HuH-7.5 (cell line): ENCODE measurements at places on chromosomes 5 and 9.

GRCh38 chr9:36734737-36735136, 162.0 kb downstream of the MELK start:
- no peak for DNase-seq

DNA sequence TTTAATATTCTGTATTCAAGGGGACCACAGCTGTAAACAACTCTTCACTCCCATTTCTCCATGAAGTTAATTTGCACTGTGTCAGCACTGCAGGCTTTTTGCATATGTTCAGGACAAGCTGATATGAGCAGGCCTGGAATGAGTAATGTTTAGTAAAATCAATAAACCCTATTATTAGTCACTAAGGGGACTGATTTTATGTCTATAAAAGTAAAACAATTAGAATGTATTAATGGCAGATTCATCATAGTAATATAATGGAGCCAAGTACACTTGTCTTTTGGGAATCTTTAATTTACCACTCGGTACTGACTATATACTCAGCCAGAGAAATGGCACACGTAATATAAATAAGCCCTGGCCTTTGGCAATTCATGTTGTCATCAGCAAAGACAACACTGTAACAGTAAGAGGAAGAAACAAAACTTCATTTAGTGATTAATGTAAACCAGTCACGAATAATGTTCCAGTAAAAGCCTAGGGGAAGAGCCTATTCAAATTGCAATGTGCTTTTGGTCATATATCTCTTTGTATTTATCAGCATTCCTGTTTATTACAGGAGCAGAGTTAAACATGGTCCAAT, 111.6 kb downstream of the ZNF608 start:
- DNase-seq, result no peak

GRCh38 chr5:159915904-159916840, at the start of gene ADRA1B:
Gene ADRA1B (plus strand): TSS chr5:159916482. CDS start chr5:159916906, 424 bp downstream.
- peak; percentile 54 for DNase-seq

DNA sequence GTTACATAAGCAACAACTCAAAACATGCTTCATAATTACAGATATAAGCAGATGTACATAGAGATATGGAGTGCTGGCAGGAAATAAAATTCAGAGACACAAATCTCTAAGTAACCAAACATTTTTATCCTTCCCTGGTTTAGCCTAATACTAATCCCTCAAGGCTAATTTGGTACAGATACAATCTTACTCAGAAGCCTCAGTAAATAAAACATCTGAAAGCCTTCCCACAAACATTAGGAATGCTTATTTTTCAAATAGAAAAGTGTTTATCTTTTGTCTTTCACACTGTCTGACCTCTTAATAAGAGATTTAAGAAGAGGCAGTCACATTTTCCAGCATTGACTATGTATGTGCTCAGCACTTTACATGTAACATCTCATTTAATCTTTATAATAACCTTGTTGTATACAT, 399.4 kb downstream of the ARRDC3 start:
- no peak for DNase-seq

- no peak for DNase-seq
Observed at GRCh38 chr9:14313378-14313940, 482 bp downstream of the NFIB start.

DNA sequence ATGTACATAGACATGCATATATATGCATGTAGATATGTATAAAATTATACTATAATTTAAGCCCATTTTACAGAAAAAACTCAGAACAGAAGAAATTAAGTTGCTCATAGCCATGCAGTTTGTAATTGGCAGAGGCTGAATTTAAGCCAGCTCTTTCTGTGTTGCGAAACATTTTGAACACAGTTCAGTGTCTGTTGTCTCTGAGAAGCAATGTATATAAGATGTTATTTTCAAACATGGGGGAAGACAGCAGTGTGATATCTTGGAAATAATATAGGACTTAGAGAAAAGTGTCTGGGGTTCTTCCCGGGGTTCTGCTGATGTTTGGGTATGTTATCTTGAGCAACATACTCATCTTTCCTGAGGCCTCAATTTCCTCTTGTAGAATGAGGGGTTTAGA, 37.6 kb downstream of the SVEP1 start:
- no peak for DNase-seq

GRCh38 chr9:120478208-120478607, 101.8 kb downstream of the CDK5RAP2 start:
- DNase-seq, result no peak

DNA sequence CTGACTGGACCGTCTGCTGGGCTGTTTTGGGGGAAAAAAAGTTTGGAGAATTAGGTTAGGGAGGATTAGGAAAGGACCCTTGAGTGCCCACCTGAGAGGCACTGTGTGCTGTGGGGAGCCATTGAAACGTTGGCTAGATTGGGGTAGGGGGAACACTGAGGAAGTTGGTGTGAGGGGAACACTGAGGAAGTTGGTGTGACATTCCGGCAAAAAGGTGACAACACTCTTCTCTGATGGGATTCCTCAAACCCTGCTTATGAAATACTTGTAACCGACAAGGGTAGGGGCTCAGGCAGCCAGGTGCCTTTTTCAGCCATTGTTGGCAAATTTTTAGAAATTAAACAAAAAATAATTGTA, 1.0 kb downstream of the CYSTM1 start:
- DNase-seq, result no peak

- no peak for DNase-seq
Observed at GRCh38 chr9:132787748-132788159, 90.3 kb downstream of the AK8 start.
